Colonic mucosa (tissue), 4 donors: ENCODE measurements at places on chromosomes 2 and 18. TPM values are rescaled to one million over a fixed set of nuclear protein-coding genes. Genes with fewer than 3 reads are reported as not detected.

DNA sequence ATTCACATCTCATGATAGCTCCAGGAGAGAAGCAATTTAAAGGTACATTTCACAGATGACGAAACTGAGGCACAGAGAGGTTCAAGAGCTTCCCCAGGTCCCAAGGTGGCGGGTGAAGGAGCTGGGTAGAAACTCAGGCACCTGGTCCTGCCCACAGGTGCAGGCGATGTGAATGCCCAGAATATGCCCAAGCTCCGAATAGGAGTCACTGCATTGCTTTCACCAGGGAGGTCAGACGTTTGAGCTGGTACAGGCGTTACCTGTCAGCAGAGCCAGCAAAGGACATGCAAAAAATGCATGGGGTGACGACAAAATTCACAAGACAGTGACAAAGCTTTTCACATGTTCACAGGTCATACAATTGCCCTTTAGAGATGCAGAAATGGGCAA is 247.9 kb downstream of the HDAC4 start:
- H3K27ac ChIP-seq: no peak overlapping the region
- no peak overlapping the region for H3K4me3 ChIP-seq
- H3K27me3 ChIP-seq: no peaks in the 10 kb centered on the region
- H3K36me3 ChIP-seq: no peaks in the 10 kb centered on the region
- no peak for DNase-seq

- DNase-seq: peak; percentile 78
- no peak overlapping the region for H3K4me3 ChIP-seq
- H3K36me3 ChIP-seq: no peaks in the 10 kb centered on the region
Measured at GRCh38 chr18:44803019-44803650, 122.4 kb downstream of the SETBP1 start.

Gene DCC
- total RNA-seq: 0.10 TPM

Gene POMC
- total RNA-seq: 1.8 TPM

- no peaks in the 10 kb centered on the region for H3K27me3 ChIP-seq
- H3K36me3 ChIP-seq: no peaks in the 10 kb centered on the region
- H3K4me1 ChIP-seq: no peaks in the 10 kb centered on the region
- no peak overlapping the region for H3K27ac ChIP-seq
- no peak overlapping the region for H3K4me3 ChIP-seq
- no peak for DNase-seq
Measured at GRCh38 chr2:38702413-38702812, 36.5 kb downstream of the GALM start.
